ENCODE measurements at places on chromosomes 12 and 14. TPM values are rescaled to one million over a fixed set of nuclear protein-coding genes. Genes with fewer than 3 reads are reported as not detected.

GRCh38 chr14:55333711-55334485, 62.7 kb downstream of the FBXO34 start:
- DNase-seq, result no peak

- no peak for DNase-seq
These were observed 143.1 kb upstream of the HMGA2 start for GRCh38 chr12:65681226-65681625.

GRCh38 chr12:5180496-5180895, 136.8 kb downstream of the KCNA5 start:
- no peak for DNase-seq

The DHRS2 gene
- not detected for total RNA-seq

DNA sequence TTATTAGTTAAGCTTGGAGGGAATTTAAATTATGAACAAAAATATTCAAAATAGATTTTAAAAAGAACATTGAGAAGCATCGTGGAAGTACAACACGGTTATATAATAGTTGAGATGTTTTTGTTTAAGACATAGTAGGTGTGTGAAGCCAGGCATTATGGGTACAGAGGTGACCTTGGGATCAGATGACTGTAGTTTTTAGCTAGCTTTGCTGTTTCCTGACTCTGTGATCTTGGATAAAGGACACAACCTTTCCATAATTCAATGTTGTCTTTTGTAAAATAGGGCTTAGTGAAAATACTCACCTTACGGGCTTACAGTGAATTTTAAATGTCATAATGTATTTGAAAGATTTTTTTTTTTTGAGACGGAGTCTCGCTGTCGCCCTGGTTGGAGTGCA, 239.7 kb downstream of the SLC2A13 start:
- DNase-seq, result no peak

DNA sequence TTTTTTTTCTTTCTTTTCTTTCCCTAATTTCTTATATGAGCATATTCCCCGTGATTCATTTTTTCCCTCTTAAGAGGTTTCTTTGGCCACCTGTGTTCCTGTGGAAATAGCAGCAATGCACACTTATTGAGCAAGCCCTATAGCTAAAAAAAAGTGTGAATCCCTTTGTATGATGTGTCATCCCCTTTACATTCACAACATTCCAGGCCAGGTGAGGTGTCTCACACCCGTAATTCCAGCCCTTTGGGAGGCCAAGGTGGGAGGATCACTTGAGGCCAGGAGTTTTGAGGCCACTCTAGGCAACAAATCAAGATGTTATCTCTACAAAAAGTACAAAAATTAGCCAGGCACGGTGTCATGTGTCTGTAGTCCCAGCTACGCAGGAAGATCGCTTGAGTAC, 700.4 kb upstream of the TBX3 start:
- DNase-seq, result no peak

GRCh38 chr14:105363847-105364708, 34.3 kb upstream of the TEX22 start:
- no peak for DNase-seq

GRCh38 chr12:18823461-18823860, 85.5 kb downstream of the CAPZA3 start:
- no peak for DNase-seq

DNA sequence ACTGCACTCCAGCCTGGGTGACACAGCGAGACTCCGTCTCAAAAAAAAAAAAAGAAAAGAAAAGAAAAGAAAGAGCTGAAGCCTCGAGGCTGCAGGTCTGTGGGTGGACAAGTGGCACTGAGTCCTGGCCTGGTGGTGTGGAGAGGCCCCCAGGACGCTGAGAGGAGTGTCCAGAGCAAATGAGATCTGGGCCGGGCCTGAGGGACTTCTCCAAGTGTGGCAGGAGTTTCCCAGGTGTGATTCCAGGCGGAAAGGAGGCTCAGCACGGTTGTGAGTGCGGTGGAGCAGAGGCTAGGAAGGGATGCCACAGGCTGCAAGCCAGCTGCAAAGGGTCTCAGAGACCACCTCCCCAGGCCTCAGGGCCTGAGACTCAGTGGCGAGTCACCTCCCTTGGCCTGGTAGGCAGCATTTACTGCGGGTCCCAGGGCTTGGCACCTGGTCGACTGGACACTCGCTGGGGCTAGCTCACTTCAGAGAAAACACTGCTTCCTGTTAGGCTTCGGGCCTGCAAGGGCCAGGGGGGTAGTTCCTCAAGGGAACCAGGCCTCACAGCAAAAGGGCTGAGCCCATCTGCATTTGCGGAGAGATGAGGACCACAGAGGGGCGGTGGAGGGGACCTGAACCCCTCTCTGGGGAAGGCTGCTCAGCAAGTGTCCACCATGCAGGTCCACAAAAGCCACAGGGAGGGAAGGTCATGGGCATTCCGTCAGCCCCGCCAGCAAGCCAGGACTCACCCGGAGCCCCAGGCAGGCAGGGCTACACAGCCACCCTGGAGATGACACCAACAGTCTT, 11.7 kb downstream of the TTC7B start:
- no peak for DNase-seq

The LRRC43 gene
- total RNA-seq, result 2.3 TPM

DNA sequence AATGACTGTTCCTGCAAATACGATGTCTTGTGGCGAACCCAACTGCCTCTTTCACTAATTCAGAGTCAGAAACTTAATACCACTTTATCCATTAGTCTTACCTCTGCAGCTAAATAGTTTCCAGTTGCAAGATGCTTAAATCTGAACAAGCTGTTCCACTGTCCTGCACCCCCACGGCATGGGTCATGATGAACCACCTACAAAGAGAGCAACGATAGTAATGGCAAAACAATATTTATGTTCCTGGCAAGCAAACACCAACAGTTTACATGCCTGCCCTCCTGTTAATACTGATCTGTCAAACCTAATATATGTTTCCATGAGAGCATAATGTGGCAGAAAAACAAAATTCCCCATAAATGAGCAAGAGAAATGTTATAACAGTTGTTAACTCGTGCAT, 121.9 kb downstream of the ITPR2 start:
- no peak for DNase-seq

GRCh38 chr12:57381693-57382220, 49.1 kb downstream of the R3HDM2 start:
- DNase-seq, result no peak

GRCh38 chr12:39502726-39503125, 59.8 kb upstream of the KIF21A start:
- no peak for DNase-seq

The LRFN5 gene
- 1.4 TPM for total RNA-seq

The LMO3 gene
- 6.9 TPM for total RNA-seq

- DNase-seq, result no peak
These were observed 48.4 kb downstream of the MYRFL start for GRCh38 chr12:69873429-69873828.

DNA sequence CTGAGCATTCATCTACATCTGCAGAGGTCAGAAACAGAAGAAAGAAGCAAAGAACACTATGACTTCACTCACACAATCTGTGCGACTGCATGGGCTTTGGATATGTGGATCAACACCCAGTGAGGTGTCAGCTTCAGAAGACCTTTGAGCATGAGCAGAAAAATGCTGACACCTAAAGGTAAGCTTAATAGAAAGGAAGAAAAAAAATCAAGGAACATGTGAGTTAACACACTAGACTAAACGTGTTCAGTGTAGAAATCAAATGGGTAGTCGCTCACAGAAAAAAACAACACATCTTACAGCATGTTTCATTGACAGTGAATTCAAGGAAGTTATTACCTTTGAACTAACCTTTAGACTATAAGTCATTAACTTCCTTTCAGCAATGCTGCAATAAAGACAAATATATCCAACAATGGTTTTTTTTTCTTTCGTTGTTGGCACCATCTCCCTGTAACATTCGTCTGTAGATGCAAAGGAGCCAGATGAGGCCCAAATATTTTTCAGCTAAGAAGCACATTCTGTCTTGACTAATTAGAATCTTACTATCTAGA, 30.9 kb downstream of the RTRAF start:
- DNase-seq, result no peak

GRCh38 chr14:45716572-45716971, 463.6 kb upstream of the MIS18BP1 start:
- DNase-seq, result no peak

DNA sequence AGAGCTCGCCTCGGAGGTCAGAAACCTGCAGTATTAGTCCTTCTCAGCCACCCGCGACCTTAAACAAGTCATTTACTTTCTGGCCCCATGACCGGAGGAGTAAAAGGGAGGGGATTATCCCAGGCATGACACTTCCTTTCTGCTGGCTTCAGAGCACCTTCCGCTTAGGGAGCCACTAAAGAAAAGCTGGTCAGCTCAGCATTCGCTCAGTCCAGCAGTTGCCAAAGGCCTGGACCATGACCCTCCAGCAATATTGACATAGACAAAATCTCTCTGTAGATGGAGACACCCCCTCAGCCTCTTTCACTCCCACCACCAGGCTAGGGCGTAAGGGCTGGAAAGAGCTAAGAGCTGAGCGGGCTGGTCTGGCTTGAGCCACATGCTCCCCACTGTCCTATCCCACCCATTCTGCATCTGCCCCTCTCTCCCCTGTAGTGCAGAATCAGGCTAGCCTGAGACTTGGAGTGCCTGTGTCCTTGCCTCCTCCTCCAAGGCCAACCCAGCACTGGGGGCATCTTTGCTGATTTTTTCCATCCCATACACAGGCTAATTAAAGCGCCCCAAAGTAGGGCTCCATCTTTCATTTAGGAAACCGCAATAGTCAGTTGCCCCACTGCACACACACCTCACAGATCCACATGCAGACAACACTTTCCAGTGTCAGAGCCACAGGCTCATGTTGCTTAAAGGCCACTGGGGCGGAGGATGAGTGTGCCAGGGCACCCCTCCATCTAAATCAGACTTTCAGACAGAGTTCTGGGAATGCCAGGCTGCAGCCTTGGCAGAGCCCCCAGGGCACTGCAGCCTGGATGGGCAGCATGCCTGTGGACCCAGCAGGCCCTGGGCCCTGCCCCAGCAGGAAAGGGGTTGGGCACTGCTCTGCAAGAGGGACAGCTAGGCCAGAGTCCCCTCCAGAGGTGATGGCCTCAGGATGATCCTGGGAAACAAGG, 4.0 kb upstream of the CPNE6 start:
- no peak for DNase-seq

The HECTD4 gene
- 49.5 TPM for total RNA-seq

DNA sequence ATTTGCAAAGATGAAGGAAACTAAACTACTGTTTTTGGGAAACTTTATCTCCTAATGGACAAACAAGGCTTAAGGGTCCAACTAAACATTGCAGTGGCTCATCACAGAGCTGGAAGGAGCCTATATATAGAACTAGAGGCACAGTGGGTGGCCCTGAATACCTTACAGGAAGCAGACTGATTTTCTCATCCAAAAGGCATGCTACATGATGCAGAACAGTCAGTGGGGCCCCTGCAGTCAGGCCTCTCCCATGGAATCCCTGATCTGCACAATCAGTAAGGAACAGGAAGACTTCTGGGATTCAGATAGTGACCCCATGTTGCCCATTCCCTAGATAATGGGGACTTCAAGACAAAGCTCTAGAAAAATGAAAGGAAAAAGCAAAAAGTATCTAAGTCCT, 1.9 kb upstream of the LLPH start:
- no peak for DNase-seq

DNA sequence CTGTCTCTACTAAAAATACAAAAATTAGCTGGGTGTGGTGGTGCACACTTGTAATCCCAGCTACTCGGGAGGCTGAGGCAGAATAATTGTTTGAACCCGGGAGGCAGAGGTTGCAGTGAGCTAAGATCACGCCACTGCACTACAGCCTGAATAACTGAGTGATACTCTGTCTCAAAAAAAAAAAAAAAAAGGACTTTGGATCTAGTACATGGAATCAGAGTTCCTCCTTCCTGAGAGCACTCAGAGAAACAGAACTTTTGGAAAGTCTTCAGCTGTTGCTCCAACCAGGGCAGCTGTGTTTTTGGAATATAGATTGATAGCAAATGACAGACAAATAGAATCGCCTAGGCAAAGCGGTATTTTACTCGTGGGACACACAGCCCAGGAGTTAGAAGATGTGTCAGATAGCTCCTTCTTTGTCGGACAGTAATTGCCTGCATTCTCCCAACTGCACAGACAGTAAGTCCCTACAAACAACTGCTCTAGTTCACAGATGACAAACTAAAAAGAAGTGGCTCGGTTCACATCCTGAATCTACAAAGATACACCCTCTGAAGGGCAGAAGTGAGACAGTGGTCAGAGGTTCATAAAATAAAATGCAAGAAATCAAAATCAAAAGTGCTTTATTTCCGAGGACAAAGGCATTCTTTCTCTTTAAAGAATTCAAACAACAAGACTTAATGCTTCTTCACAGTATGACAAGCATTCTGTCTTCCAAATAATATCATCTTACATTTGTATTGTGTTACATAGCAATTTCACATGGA, 17.1 kb upstream of the NEK9 start:
- no peak for DNase-seq

- no peak for DNase-seq
These were observed 62.9 kb upstream of the PSMA6 start for GRCh38 chr14:35229084-35229791.

GRCh38 chr12:126534495-126534894, 1469.3 kb downstream of the AACS start:
- DNase-seq, result no peak

DNA sequence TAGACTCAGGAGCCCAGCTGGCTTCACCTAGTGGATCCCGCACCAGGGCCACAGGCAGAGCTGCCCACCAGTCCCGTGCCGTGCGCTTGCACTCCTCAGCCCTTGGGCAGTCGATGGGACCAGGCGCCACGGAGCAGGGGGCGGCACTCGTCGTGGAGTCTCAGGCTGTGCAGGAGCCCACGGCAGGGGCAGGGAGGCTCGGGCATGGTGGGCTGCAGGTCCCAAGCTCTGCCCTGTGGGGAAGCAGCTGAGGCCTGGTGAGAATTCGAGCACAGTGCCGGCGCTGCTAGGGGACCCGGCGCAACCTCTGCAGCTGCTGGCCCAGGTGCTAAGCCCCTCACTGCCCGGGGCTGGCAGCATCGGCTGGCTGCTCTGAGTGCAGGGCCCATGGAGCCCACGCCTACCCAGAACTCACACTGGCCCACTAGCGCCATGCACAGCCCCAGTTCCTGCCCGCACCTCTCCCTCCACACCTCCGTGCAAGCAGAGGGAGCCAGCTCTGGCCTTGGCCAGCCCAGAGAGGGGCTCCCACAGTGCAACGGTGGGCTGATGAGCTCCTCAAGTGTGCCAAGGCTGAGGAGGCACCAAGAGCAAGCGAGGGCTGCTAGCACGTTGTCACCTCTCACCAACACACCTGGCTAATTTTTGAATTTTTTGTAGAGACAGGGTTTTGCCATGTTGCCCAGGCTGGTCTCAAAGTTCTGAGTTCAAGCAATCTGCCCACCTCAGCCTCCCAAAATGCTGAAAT, 116.1 kb downstream of the SPTSSA start:
- DNase-seq, result no peak

GRCh38 chr14:68968721-68969120, 10.4 kb downstream of the ACTN1 start:
- DNase-seq, result no peak

GRCh38 chr12:125089083-125089482, 23.8 kb downstream of the AACS start:
- DNase-seq, result no peak

GRCh38 chr14:106872611-106873446, 1346.4 kb downstream of the TMEM121 start:
- DNase-seq, result peak; percentile 64

The ACADS gene
- 54.3 TPM for total RNA-seq

All from breast epithelium (tissue), 4 donors.